Lung (tissue), 17 donors: ENCODE measurements at places on chromosomes 11 and 22. TPM values are rescaled to one million over a fixed set of nuclear protein-coding genes. Genes with fewer than 3 reads are reported as not detected.
A peak's percentile ranks its signal among the peaks of the same experiment; 100 is the strongest.

DNA sequence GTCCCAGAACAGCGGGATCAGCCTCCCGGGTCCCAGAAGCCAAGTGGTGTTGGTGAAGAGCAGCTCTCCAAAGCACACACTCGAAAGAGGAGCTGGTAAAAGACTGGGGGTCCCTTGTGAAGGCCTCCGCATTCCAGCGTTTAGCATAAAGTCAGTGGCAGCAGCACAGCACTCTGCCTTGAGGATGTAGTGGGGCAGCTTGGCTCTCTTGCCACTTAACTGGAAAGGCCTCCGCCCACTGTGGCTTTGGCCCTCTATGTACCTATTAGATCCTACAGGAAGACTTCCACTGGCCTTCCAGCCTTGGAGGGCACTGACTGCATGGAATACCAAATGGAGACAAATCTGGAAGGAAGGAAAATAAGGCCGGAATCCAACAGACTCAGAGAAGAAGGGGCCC lies 1455.3 kb downstream of the BRD1 start:
- DNase-seq = no peak
- H3K36me3 ChIP-seq = no peaks in the 10 kb centered on the region
- peaks cover 13% of the 10 kb centered on the region for H3K4me1 ChIP-seq
- no peak overlapping the region for H3K4me3 ChIP-seq
- H3K27ac ChIP-seq = no peak overlapping the region
- H3K27me3 ChIP-seq = peaks cover 10% of the 10 kb centered on the region

DNA sequence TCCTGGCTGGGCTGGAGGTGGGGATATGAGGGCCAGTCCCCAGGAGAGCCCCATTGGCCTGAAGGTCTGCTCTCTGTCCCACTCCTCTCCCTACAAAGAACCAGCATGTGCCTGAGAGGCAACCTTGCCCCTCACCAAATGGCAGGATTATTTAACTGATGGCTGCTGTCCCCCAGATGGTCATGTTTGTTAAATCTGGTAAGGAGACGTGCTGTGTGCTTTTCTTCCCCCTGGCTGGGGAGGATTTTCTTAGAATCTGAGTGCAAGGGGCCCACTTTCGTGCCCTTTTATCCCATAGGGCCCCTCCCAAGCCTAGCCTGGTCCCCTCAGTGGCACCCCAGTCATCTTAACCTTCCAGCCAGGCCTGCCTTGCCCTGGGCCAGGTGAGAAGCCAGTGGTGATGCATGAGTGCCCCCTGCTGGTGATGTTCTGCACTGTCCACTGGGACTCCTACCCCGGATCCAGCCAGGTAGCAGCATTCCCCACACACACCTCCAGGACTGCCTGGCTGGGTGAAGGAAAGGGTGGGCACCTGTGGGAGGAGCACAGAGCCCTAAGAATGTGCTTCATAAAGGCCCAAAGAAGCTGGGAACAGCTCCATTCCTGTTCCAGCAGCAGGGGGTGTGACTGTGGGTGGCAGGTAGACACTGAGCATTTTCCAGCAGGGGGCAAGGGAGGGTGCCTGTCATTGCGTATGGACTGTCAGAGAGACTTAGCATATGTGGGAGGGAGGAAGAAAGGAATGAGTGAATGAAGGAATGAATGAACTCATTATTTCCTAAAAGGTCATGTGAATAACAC lies 28.9 kb downstream of the MFNG start:
- no peaks in the 10 kb centered on the region for H3K27me3 ChIP-seq
- no peak overlapping the region for H3K4me3 ChIP-seq
- no peak overlapping the region for H3K27ac ChIP-seq

DNA sequence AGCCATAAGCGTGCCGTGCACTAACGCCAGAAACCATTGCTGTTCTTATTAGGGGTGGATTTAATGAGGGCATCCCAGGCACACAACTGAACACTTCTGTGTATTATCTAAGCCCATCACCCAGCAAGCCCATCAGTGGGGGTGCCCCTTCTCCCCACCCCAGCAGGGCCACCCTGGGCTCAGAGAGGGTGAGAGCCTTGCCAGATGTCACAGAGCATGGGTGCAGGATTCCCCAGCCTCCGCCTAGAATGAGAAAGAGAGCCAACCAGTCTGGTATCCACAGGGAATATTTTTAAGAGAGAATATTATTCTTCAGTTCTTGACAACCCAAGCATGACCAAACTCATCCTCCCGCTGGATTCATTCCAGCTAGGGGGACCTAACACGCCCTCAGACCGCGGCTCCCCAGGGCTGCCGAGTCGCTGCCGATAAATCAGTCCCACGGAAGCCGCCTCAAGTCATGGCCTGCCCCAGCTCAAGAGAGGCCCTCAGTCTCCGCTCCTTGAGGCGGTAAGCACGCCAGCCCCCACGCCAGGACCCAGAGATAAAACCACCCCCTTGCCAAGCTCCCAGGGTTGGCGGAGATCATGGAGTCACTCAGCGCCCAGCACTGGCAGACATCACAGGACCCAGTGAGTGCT lies 47.2 kb downstream of the MN1 start:
- H3K27ac ChIP-seq = no peak overlapping the region
- no peak overlapping the region for H3K4me3 ChIP-seq
- DNase-seq = no peak

DNA sequence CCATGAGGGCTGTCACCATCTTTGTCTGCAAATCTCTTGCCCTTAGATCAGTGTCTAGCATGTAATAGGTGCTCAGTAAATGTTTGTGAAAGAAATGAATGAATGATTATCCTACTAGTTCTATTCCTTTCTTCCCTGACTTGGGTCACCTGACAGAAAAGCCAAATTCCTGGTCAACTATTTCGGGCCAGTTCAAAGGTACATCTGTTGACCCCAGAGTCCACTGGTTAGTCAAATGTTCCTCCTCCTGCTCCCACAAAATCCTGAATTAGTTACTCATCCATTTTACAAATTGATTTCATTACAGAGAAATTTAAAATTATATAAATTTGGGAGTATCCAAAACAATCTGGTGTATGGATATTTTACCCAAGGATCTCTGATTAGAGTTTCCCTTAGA lies 124.7 kb upstream of the NAV2 start:
- H3K4me3 ChIP-seq = no peak overlapping the region
- no peaks in the 10 kb centered on the region for H3K36me3 ChIP-seq

DNA sequence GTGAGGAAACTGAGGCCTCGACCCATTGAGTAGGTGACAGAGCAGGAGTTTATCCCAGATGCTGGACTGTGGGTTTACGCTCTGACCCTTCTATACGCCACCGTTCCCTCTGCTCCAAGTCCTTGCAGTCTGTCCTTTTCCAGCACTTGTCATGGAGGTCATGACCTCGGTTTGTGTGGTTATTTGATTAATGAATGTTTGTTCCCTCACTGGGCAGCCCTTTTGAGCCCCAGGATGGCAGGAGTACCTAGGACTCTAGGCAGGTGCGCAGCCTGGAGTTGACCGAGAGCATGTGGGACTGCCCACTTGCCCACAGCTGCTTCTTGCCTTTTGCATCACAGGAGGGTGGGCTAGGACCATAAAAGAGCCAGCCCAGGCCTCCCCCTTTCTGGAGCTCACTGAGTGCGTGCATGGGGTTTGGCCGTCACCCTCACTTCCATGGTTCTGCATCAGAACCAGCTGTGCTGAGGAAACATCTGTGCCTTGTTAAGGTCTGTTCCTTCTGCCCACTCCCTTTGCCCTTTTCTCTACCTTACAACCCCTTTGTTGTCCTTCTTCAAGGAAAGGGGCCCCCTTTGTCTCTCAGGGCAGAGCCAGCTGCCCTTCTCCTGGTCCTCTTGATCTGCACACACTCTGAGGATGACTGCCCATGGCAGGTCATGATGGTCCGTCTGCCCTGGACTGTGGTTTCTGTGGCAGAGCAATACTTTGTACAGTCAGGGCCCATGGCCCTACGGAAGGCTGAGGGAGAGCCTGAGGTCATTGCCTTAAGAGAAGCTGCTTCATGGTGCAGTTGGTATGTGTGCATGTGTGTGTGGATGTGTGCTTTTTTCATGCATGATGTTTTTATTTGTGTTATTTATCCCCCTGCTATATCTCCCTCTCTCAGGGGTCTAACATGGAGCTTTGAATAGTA lies 38.2 kb downstream of the BMAL1 start:
- no peaks in the 10 kb centered on the region for H3K36me3 ChIP-seq
- H3K27me3 ChIP-seq = no peaks in the 10 kb centered on the region
- no peak overlapping the region for H3K4me3 ChIP-seq
- H3K4me1 ChIP-seq = no peaks in the 10 kb centered on the region
- H3K27ac ChIP-seq = no peak overlapping the region
- DNase-seq = no peak

CYTH4 gene
- 25.9 TPM for total RNA-seq

DNA sequence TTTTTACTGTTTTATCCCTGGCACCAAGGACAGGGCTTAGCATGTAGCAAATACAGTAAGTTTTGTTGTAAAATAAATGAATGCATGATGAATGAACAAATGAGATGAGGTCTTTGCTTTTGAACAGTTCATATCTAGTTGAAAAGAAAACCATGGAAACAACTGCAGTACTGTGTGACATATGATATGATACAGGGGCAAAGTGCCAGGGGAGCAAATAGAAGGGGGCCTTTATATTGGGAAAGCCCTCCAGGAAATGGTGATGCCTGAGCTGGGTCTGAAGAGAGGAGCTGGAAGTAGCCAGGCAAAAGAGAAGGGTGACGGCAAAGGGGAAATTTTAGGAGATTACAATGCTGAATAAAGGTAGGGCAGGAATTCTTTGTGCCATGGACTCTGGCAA lies 63.8 kb upstream of the UCP3 start:
- no peaks in the 10 kb centered on the region for H3K27me3 ChIP-seq
- peak; percentile 21 for DNase-seq
- H3K4me3 ChIP-seq = no peak overlapping the region
- H3K4me1 ChIP-seq = no peaks in the 10 kb centered on the region
- H3K36me3 ChIP-seq = peaks cover 13% of the 10 kb centered on the region

DNA sequence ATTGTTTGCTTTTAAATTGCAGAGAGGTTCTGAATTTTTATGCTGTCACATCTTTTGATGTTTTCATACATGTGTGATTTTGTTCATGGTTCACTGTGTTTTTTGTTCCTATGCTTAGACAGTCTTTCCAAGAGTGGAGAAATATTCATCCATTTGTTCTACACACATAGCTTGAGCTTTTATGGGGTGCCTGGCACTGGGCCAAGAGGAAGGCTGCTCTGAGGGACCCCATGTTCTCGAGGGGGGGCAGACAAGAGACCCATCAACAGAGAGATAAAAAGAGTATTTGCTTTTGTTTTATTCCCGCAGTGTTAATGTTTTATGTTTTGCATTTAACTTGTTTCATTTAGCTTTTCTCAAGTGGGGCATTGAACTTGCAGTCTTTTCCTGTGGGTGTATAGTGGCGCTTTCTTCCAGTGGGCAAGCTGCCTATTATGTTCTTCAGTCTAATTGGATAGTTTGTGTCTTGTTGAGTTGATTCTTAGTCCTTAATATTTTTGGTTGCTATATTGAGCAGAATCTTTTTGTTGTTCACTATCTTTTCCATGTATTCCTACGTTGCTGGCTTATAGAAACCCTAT lies 57.7 kb downstream of the CABIN1 start:
- no peaks in the 10 kb centered on the region for H3K4me1 ChIP-seq
- no peak overlapping the region for H3K27ac ChIP-seq
- H3K36me3 ChIP-seq = peaks cover 54% of the 10 kb centered on the region
- H3K4me3 ChIP-seq = no peak overlapping the region
- H3K27me3 ChIP-seq = no peaks in the 10 kb centered on the region

CST6 gene
- total RNA-seq = 7.1 TPM

- no peak overlapping the region for H3K27ac ChIP-seq
- no peaks in the 10 kb centered on the region for H3K27me3 ChIP-seq
- H3K36me3 ChIP-seq = no peaks in the 10 kb centered on the region
- DNase-seq = no peak
- H3K4me1 ChIP-seq = no peaks in the 10 kb centered on the region
Observed at GRCh38 chr22:36734171-36735058, 30.9 kb upstream of the CACNG2 start.

GRCh38 chr22:29031227-29032011 lies 30.2 kb downstream of the C22orf31 start:
- H3K27me3 ChIP-seq = no peaks in the 10 kb centered on the region
- peak overlapping the region; percentile 91 for H3K27ac ChIP-seq
- peaks cover 30% of the 10 kb centered on the region for H3K4me1 ChIP-seq
- peak; percentile 79 for DNase-seq

GRCh38 chr22:43477966-43478365 lies 66.2 kb downstream of the MPPED1 start:
- no peak for DNase-seq
- no peak overlapping the region for H3K4me3 ChIP-seq
- no peaks in the 10 kb centered on the region for H3K27me3 ChIP-seq
- no peak overlapping the region for H3K27ac ChIP-seq

TENM4 gene
- 5.0 TPM for total RNA-seq

RAB38 gene
- 9.0 TPM for total RNA-seq

OR5B2 gene
- not detected for total RNA-seq

OR8G5 gene
- 0.34 TPM for total RNA-seq

ASPHD2 gene
- total RNA-seq = 0.31 TPM

DNA sequence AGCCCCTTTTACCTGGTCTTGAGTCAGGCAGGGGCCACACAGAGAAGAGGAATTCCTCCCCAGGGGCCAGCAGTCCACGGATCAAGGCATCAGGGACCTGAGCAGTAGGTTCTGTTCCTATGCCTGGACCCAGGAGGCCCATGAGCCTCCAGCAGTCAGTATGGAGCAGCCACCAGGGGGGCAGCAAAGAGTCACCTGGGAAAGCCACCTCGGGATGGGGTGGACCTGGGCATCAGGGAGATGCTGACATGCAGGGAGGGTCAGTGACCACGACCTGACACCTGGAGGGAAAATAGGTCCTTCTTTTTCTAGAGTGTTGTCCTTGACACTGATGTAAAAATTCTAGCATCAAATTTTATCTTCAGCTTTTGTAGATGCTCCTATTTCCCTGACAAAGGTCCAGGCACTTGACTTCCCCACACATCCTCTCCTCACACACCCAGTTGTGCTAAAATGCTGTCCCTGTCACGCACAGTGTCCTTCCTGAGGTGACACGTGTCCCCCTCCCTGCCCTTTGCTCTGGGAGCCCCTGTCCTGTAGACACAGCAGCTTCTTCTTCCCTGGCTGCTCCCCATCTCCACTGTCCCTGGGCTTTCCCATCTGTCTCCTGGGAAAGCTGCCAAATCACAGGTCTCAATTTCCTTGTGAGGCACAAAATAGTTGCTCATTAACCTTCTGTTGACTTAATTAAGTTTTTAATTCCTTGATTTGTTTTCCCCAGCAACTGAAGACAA lies 70.0 kb upstream of the IGLL5 start:
- DNase-seq = no peak
- H3K27me3 ChIP-seq = no peaks in the 10 kb centered on the region
- H3K4me3 ChIP-seq = no peak overlapping the region
- no peaks in the 10 kb centered on the region for H3K36me3 ChIP-seq

- no peaks in the 10 kb centered on the region for H3K27me3 ChIP-seq
- H3K27ac ChIP-seq = no peak overlapping the region
- no peak for DNase-seq
- H3K36me3 ChIP-seq = peaks cover 24% of the 10 kb centered on the region
Observed at GRCh38 chr11:67213178-67213621, 53.1 kb upstream of the GRK2 start.

- H3K27ac ChIP-seq = no peak overlapping the region
- no peak overlapping the region for H3K4me3 ChIP-seq
- no peaks in the 10 kb centered on the region for H3K4me1 ChIP-seq
- no peak for DNase-seq
Observed at GRCh38 chr11:90243534-90243933, 20.7 kb upstream of the CHORDC1 start.
